Sigmoid colon (tissue), 7 donors: ENCODE measurements at places on chromosomes 3 and 15. TPM values are rescaled to one million over a fixed set of nuclear protein-coding genes. Genes with fewer than 3 reads are reported as not detected.
A peak's percentile ranks its signal among the peaks of the same experiment; 100 is the strongest.

Gene ISG20
- 20.1 TPM for total RNA-seq

Gene MAN2A2
- 57.6 TPM for total RNA-seq

Gene LSMEM2
- not detected for total RNA-seq

Gene LYZL4
- not detected for total RNA-seq

Gene FBXW12
- not detected for total RNA-seq

- H3K27me3 ChIP-seq, result no peaks in the 10 kb centered on the region
- H3K36me3 ChIP-seq, result no peaks in the 10 kb centered on the region
- no peak overlapping the region for H3K4me3 ChIP-seq
- no peaks in the 10 kb centered on the region for H3K4me1 ChIP-seq
- H3K27ac ChIP-seq, result no peak overlapping the region
Measured at GRCh38 chr15:67869701-67870100, 29.9 kb upstream of the RNU6-1 start.

DNA sequence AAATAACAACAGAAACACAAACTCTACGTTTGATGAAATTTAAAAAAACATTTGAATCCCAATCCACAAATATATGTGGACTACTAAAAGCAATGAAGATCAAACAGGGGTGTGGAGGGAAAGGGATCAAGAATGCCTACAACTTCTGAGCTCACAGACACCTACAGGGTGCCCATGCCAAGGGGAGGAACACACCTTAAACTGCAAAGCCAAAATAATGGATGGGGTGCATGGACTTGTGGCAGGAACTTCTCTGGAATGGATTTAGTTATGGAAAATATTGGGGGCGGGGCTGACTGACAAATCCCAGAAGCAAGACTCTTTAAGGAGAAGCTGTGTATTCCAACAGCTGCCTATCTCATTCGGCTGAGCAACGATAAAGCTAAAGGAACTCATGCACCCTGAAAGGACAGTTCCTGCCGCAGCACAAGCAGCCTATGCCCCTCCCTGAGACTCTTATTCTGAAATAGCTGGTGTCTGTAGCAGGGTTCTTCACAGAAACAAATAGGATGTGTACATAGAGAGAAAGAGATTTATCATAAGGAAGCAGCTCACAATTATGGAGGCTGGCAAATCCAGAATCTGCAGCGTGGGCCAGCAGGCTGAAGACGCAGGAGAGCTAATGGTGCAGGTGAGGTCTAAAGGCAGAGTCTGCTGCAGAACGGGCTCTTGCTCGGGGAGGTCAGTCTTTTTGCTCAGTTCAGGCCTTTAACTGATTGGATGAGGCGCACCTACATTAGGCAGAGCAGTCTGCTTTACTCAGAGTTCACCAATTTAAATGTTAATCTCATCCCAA lies 24.5 kb upstream of the PLA2G4D start:
- H3K4me3 ChIP-seq, result no peak overlapping the region
- no peak overlapping the region for H3K27ac ChIP-seq

DNA sequence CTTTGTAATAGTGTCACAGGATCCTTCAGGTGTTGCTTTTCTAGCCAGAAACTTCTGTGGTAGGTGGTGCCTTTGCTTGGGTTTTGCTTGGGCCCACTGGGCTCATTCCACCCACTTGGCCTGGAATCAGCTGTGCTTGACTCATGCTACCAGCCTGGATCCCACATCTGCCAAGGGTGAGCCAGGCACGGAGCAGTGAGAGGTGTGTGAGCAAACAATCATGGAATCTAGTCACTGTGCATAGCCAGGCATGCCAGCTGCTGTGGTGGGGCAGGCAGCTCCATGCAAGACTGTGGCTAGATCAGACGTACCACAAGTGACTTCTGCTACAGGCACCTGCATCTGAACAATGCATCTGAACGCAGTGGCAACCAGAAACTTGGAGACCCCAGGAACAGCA lies 275.9 kb downstream of the UBE2E2 start:
- no peak overlapping the region for H3K4me3 ChIP-seq
- DNase-seq, result no peak
- H3K36me3 ChIP-seq, result no peaks in the 10 kb centered on the region
- H3K27ac ChIP-seq, result no peak overlapping the region

GRCh38 chr3:189108735-189109134 lies 63.0 kb upstream of the TPRG1 start:
- H3K4me3 ChIP-seq, result no peak overlapping the region
- H3K4me1 ChIP-seq, result no peaks in the 10 kb centered on the region
- no peak overlapping the region for H3K27ac ChIP-seq
- no peaks in the 10 kb centered on the region for H3K27me3 ChIP-seq

DNA sequence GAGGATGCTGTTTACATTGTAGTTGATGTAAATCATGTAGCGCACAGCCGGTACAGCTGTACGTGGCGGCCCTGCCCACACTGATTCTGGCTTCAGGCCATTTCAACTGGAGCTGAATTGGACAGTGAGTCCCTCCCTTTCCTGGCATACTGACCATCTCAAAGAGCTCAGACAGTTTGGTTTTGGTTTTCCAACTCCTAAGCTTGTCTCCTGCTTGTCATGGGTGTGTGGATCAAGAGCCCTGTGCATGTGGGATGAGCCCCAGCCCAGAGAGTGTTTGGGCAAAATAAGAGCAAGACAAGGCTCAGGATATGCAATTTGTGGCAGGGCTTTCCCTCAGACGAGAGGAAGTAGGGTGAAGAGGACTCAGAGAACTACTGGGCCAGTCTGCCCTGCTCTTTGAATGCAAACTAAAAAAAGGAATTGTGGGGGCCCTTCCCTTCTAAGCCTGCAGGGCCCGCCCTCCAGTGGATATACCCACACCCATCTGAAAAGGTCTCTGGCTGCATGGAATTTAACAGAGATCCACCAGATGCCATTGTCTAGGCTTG lies 13.3 kb downstream of the ITGA11 start:
- H3K4me1 ChIP-seq, result no peaks in the 10 kb centered on the region
- H3K27ac ChIP-seq, result no peak overlapping the region
- no peak overlapping the region for H3K4me3 ChIP-seq
- H3K27me3 ChIP-seq, result no peaks in the 10 kb centered on the region
- no peaks in the 10 kb centered on the region for H3K36me3 ChIP-seq

GRCh38 chr15:45156744-45157455 lies 27.1 kb downstream of the DUOX1 start:
- H3K27me3 ChIP-seq, result no peaks in the 10 kb centered on the region
- no peaks in the 10 kb centered on the region for H3K4me1 ChIP-seq
- no peak for DNase-seq

- H3K36me3 ChIP-seq, result no peaks in the 10 kb centered on the region
- H3K27me3 ChIP-seq, result no peaks in the 10 kb centered on the region
- no peak overlapping the region for H3K27ac ChIP-seq
- no peak overlapping the region for H3K4me3 ChIP-seq
- no peak for DNase-seq
Measured at GRCh38 chr3:80993241-80993945, 768.1 kb downstream of the GBE1 start.

DNA sequence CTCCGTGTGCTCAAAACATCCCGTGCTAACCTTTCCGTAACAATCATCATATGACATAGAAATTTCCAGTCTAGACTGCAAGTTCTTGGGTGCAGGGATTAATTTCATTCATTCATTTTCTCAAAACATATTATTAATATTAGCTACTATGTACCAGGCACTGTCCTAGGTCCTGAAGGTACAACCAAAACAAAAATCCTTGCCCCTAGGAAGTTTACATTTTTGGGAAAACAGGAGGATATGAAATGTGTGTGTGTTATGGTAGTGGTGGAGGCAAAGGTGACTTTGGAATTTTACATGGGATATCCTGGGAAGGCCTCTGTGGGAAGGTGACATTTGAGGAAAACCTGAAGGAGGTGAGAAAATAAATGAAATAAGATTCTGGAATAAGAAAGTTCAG lies 222.6 kb downstream of the LRRC3B start:
- no peak overlapping the region for H3K27ac ChIP-seq
- no peaks in the 10 kb centered on the region for H3K27me3 ChIP-seq
- DNase-seq, result no peak
- no peaks in the 10 kb centered on the region for H3K36me3 ChIP-seq
- H3K4me3 ChIP-seq, result no peak overlapping the region
- no peaks in the 10 kb centered on the region for H3K4me1 ChIP-seq

DNA sequence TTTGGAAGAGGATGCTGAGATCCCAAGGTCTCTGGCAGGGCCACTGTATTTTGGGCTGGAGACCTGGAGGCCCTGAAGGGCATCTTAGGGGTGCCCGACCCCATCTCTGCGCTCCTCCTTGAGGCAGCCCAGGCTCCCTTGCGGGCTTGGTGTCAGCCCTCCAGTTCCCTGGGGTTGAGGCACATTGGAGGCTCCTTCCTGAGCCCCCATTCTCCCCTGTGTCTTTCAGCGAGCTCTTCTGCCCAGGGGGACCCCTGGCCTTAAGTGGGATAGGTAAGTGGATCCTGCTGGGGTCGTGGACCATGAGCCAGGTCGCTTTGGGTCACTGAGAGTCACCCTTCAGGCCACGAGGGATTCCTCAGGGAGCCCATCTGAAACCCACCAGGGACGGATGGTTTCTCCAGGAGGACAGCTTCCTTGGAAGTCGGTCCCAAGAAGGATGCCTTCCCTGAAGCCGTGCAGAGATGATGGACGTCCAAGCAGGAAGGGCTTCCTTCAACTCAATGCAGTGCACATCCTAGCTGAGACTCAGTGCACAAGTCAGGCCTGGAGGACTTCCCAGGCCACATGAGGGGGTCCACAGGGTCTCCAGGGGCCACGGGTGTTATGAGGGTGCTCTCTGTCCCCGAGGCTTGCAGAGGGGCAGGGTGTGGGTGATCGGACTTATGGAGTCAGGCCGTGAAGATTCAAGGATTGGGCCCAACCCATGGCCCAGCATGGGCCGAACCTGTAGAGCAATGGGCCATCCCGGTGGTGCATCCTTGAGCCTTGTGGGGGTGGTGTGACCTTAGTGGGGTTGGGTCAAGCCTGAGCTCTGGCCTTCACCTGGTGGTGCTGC lies 224.3 kb downstream of the SNRPN start:
- H3K36me3 ChIP-seq, result no peaks in the 10 kb centered on the region
- no peak overlapping the region for H3K27ac ChIP-seq
- no peak overlapping the region for H3K4me3 ChIP-seq
- H3K27me3 ChIP-seq, result no peaks in the 10 kb centered on the region

DNA sequence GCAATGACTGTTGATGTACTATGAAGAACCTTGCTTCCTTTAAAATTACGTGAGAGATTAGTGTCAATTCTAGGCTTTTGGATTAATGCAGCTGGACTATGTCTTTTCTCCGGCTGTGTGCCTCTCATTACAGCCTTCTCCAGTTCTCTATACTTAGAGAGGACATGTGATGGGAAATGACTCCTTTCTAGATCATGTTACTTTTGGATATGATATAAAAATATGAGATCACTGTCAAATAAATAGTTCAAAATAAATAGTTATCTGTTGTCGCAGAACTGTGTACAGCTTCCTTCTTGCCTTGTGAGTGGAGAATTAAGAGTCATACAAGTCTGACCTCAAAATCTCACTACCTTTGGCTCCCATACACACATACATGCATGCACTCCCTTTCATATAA lies 592.4 kb downstream of the DIPK2A start:
- H3K27me3 ChIP-seq, result no peaks in the 10 kb centered on the region
- H3K4me3 ChIP-seq, result no peak overlapping the region
- no peak overlapping the region for H3K27ac ChIP-seq

DNA sequence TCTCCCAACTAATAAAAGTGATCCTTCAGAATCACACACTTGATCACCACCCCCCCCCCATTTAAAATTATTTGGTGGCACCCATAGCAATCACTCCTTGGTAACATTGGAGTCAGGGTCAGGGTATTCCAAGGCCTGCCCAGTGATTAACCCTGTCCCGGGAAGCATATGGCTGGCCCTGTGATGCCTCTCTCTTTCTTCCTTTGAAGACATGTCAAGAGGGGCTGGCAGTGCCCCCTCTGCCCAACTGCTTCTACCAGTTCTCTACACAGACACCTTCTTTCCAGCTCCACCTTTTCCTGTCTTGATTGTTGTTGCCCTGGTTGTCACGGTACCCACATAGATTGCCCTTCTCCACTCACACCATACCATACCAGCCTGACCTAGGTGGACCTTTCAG lies 30.9 kb upstream of the MANF start:
- peak; percentile 6 for DNase-seq
- H3K4me3 ChIP-seq, result no peak overlapping the region
- no peak overlapping the region for H3K27ac ChIP-seq
- H3K36me3 ChIP-seq, result no peaks in the 10 kb centered on the region

DNA sequence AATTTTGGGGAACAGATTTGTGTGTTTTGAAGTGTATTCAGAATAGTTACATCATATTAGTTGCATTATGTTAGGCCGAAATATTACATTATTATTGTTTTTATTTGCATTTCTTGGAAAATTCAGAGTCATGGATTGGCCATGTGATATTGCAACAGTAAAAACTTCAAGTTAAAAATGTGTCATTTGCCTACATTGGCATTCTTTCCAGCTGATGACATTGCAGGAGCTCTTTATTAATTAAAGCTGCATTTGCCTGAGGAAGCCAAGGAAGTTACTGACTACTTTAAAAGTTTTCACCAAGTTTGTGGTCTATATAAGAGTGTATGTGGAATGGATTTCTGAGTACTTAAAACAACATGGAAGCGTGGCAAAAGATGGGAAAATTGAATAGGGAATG lies 726.4 kb upstream of the SGO1 start:
- H3K4me3 ChIP-seq, result no peak overlapping the region
- DNase-seq, result no peak
- no peaks in the 10 kb centered on the region for H3K27me3 ChIP-seq
- H3K4me1 ChIP-seq, result no peaks in the 10 kb centered on the region
- no peaks in the 10 kb centered on the region for H3K36me3 ChIP-seq
- no peak overlapping the region for H3K27ac ChIP-seq
